ENCODE measurements at places on chromosomes 12 and 14.
A peak's percentile ranks its signal among the peaks of the same experiment; 100 is the strongest.

DNA sequence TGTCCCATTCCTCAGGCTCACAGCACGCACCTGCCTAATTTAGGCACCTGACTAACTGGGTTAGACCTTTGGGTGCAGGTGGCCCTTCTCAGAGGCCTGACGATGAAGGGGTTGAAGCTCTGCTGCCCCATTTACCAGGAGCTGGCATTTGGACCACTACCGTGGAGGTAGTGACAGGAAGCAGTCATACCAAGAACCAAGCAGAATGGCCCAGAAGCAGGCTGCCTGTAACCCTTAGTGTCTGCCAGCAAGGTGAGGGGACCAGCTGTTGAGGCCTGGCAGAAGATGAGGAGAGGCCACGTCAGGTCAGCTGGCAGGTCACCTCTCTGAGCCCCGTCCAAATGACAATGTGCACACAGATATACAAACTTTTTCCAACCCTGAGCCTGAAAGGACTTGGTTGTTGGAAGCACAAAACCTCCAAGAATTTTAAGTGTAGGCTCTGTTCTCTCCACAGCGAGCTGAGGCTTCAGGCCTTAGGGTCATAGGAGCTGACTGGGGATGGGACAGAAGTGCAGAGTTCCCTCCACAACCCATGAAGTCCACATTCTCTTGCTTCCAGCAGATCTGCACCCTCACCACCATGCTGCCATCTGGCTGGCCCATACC is 23.1 kb downstream of the VASH1 start:
- DNase-seq, result no peak

DNA sequence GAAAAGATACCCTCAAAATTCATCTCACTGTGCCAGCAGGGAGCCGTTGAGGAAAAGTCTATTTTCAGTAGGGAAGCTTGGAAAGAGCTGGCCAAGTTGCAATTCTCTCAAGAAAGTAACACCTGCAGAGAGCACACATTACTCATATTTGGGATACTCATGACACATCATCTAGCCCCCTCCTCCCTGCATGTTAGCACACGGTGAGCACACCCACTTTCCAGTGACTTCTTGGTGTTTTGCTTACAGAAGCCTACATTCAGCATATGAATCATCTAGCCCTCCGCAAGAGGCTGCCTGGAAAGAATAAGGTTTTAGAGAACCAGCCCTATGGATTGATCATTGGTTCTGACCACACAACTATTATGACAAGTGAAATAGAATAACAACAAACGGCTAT is 124.5 kb downstream of the PTPRO start:
- no peak for DNase-seq

- no peak for DNase-seq
Observed at GRCh38 chr12:109760031-109760929, 46.7 kb downstream of the FAM222A start.

GRCh38 chr12:67042697-67043131 is 226.4 kb upstream of the CAND1 start:
- no peak for DNase-seq

DNA sequence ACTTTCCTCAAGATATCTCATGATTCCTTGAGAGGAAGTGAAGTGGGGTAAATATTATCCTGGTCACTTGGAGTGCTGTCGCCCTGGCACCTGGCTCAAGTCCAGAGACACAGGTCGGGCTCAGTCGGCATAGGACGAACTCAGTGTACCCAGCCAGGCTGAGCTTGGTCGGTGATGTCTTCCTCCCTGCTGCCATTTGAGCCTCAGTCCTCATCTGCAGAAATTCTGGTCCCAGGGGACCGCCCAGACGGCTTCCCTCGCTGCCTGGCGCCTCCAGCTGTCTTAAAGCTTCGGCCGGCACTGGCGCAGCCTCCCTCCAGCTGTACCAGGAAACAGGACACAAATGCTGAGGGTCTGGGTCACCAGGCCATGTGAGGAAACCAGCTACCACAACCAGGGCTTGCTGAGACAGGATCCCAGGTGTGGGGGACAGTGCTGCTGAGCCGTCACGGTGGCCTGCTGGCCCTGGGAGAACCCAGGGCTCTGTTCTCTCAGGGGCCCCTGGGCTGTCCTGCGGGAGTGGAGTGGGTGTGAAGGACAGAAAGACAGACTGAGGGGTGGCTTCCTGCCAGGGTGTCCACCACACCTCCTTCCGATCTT is 5.0 kb upstream of the KLC1 start:
- DNase-seq, result no peak

DNA sequence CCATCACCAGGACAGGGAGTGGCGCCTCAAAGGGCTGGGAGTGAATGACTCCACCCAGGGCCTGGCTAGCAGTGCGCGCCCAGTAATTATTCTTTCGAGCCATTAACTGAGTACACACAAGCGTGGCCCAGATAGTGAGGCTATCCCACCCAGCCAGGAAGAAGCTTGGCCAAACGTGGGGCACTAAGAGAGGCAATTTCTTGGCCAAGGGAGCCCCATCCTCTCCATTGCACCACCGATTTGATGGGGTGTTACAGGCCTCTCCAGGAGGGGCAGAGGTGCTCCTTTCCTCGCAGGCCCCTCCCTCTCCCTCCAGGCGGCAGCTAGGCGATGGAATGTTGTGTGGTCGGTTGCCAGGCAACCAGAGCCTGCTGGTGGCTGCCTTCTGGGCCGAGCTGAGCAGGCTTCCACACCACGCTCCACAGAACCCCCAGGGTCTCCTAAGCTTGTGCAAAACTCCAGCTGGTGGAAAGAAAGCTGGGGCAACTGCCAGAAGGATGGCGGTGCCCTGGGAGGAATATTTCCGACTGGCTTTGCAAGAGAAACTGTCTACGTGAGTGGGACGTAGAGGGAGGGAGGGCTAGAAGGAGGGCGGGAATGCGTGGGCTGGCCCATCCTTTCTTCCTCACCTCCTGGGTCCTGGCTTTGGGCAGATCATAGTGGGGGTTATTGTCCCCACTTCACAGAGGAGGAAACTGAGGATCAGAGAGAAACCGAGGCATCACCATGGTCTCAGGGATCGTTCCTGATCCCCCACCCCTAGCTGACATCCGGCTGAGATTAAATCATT is at the start of gene CFAP73:
CFAP73 (plus strand) TSS at position 364 of the 790 bp plus-strand sequence; CDS start at position 498, 134 bp downstream.
- peak; percentile 49 for DNase-seq

Data from AG09309 (cell line).